ENCODE measurements at places on chromosomes 3 and 15.

GRCh38 chr3:55604402-55604801 lies 117.3 kb upstream of the WNT5A start:
- DNase-seq: no peak

- no peak for DNase-seq
Observed at GRCh38 chr15:100572362-100572983, 29.5 kb downstream of the LINS1 start.

DNA sequence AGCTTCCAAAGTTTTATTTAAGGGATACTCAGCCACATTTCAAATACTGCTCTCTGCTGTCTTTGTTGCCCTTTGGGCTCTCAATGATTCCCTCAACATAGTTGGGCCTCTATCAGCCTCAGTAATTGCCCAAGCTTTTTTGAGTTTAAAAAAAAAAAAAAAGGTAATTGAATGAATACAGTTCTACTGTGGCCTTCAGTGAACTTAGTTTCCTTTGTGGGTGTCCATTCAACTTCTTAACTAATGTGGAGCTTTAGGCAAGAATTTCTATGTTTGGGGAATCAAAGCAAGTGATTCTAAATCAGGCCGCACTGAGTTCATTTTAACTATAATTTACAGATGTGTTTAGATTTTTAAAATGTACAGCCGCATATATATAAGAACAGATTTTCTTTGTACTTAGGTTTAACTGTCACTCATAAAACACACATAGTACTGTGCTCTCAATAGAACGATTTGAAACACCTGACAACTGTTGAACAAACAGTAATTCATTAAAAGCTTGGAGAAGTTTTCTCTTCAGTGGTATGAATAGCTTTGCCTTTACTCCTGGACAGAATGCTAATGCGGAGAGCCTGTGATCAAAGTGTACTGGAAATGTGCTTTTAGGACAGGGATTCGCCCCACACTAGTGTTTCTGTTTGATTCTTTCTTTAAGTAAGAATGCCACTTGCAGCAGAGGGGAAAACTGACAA lies 844.9 kb upstream of the SEMA6D start:
- DNase-seq: no peak

DNA sequence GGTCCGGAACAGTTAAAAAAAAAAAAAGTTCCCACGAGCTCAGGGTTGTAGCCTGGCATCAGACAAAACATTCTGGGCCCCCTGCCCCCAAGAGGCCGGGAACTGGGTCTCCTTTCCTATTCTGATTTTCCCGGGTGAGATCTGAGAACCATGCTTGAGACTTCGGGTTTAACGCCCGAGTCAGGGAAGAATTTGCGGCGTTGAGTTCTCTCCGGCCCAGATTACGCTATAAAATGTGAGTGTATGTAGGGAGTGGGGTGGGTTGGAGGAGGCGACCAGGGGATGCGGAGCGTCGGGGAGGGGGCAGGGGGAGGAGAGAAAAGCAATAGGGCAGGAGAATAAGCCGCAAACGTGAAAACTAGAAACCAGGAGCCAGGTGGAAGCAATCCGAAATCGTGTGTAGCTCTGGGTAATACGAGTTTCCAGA lies 2.7 kb downstream of the ZIC1 start:
- DNase-seq: no peak

- DNase-seq: peak; percentile 35
Observed at GRCh38 chr3:158733656-158734055, 1.4 kb upstream of the RARRES1 start.

DNA sequence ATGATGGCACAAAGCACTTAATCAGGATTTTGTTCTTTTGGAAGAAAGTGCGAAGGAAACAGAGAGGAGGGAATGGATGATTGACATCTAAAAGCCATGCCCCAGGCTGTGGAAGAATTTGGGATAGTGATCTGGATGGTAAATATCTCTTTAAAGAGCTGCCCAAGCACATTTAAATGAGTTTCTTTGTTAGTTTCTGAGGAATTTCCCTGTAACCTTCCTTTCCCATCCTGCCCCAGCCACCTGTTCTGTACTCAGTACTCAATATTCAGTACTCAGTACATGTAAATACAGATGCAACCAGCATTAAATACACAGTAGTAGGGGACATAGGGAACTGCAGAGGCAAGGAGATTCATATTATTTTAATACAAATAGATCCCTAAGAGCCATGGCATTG lies 7.8 kb upstream of the CORO2B start:
- no peak for DNase-seq

DNA sequence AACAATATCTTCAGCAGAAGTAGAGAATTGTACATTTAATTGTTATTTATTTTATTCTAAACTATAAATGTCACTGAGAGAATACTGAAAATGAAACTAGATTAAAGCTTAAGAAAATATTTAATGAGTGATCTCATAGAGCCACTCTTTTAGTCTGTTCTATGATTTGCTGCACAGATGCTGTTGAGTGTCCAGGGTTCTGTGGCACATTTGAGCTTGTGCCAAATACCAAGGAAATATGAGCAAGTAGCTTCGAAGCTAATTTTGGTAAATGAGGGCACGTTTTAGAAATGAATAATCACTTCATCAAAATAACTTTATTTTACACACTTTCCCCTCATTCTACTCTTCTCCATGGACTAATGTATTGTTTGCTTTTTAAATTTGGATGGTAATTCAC lies 53.6 kb upstream of the THRB start:
- DNase-seq: no peak

- DNase-seq: peak; percentile 49
Observed at GRCh38 chr15:50247819-50248655, 17.5 kb downstream of the HDC start.

GRCh38 chr3:125054449-125055329 lies 1.1 kb downstream of the HEG1 start:
- DNase-seq: peak; percentile 35

DNA sequence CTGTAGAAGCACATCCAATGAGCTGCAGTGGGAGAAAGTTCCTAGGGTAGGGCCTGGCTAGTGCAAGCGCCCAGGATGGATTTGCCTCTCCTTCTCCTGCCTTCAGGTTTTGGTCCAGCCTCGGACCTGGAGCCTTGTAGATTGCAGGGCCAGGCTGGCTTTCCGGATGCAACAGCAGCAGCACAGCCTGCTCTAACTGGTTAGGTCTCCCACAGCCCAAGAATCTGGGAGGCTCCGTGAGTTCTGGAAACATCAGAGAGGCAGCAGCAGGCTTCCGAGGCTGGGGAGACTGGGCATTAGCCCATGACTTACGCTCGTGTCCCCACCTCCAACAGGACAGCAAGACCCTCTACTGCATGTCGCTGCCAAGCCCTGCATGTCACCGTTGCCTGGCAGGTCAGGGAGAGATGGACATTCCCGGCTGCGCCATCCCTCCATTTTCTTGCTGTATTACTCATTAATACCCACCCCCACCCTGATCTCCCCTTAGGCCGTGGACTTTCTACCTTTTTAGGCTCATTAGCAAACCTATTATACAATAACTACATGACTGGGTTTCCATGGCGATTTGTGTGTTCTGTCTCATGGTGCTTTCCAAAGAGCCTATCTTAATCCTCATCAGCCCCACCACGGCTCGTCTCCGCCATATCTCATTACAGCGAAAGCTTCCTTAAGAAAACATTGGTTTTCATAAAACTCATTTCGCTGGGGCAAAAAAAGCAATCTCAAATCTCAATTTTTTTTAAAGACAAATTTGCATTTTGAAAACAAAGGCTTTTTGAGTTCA lies 40.9 kb upstream of the RGMA start:
- no peak for DNase-seq

DNA sequence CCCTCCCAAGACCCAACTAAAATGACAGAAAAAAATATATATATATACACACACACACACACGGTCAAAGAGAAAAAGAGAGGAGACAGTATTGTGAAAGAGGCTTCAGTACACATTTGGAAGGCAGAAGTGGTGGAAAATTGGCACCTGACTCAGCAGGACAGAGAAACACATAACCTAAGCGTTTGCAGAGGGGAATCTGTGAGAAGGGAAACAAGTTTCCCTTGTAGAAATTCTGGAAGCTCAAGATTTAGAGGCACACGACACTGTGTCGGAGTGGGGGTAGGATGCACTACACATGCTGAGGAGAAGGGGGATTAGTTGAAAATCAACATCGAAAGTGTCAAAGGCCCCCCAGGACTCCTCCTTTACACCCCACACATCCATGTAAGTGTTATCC lies 53.1 kb downstream of the PAK2 start:
- DNase-seq: peak; percentile 3

GRCh38 chr15:37096558-37097143 lies 3.7 kb downstream of the MEIS2 start:
- DNase-seq: no peak

DNA sequence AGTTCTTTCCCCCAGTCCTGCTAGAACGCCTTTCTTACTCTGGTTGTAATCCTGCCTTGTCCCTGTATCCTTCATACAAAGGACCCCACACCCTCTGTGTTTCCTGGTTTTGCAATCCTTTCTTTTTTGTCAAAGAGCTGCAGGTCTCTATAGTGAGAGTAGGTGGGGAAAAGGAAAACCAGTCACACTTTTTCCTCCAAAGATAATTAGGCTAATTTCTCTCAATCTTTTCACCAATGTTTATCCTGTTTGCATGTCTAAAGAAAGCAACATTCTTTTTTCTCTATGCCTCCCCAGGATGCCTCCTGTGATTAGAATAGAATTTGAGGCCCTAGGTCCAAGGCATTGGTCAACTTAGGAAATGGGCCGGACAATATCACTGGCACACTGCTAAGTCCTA lies 25.4 kb downstream of the SEMA6D start:
- no peak for DNase-seq

DNA sequence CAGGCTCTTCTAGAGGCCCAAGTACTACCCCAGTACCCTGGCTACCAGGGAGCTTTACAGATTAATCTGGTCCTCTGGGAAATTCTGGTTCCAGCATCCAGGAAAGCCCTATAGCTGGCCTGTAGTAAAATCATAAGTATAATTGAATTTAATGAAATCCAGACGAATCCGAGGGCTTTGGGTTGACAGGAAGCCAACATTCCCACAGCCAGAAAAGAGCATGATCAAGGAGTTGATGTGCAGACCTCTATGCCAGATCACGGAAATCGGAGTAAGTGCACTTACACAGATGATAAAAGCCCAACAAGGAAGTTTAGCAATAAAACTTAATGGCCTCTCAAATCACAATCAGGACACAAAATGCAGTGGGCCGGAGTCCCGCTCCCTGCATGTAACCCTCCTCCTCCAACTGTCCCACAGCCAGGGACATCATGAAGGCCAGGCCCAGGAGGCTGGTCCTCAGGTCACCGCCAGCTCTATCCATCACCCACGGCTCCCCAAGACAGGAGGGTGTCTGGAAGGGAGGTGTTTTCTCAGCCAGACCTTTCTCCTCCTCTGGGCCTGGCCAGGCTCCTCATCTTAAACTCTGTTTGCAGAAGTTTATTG lies 62.8 kb upstream of the SEC22A start:
- no peak for DNase-seq

DNA sequence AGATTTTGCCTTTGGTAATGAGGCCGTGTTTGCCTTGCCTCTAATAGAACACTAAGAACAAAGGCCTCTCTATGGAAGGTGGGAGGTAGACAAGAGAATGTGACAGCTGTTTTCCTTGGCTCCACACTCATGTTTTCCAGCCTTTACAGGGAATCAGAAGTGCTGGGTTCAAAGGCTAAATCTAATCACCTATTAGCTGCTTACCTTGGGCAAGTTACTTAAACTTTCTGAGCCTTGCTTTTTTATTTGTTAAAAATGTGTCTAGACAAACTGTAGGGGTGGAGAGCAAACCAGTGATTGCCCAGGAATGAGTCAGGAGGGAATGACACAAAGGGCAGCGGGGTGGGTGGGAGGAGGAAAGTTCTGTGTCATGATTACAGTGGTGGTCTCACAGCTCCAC lies 179.0 kb downstream of the P3H2 start:
- DNase-seq: no peak

GRCh38 chr15:77059786-77060361 lies 11.0 kb downstream of the TSPAN3 start:
- DNase-seq: peak; percentile 71

DNA sequence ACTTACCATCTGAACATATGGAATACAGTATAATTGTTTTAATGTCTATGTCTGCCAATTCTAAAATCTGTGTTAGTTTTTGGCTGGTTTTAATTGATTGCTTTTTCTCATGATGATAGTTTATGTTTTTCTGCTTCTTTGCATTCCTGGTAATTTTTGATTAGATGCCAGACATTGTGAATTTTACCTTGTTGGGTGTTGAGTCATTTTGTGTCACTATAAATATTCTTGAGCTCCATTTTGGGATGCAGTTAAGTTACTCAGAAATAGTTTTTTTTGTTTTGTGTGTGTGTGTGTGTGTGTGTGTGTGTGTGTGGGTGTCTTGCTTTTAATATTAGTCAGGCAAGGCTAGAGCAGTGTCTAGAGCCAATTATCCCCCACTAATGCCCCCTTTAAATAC lies 818.8 kb upstream of the NR2F2 start:
- DNase-seq: no peak

- DNase-seq: no peak
Observed at GRCh38 chr3:35064761-35065160, 574.6 kb upstream of the ARPP21 start.

GRCh38 chr3:10806006-10806405 lies 10.0 kb upstream of the SLC6A11 start:
- no peak for DNase-seq

DNA sequence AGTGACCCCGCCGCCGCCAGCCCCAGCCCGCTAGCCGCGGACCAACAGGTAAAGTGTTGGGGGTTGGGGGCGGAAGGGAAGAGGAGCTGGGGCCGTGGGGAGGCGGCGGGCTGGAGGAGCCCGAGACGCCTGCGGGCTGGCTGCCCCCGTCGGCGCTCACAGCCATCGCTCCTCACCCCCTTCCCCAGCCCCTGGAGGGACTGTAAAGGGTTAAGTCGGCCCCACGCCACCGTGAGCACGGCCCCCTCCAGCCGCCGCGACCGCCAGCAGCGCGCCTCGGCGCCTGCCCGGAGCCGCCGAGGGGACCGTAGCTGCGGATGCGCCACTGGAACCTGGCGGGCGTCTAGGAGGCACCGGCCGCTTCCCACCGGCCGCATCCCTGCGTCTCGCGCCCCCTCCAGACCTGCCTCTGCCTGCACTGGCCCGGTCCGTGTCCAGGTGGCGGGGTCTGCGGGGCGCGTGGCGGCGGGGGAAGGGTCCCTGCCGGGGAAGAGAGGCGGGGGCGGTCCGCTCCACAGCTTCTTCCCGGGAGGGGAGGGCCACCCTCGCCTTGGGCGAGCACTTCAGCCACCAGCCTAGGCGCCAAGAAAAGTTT lies 522 bp downstream of the MED12L start:
- DNase-seq: no peak

DNA sequence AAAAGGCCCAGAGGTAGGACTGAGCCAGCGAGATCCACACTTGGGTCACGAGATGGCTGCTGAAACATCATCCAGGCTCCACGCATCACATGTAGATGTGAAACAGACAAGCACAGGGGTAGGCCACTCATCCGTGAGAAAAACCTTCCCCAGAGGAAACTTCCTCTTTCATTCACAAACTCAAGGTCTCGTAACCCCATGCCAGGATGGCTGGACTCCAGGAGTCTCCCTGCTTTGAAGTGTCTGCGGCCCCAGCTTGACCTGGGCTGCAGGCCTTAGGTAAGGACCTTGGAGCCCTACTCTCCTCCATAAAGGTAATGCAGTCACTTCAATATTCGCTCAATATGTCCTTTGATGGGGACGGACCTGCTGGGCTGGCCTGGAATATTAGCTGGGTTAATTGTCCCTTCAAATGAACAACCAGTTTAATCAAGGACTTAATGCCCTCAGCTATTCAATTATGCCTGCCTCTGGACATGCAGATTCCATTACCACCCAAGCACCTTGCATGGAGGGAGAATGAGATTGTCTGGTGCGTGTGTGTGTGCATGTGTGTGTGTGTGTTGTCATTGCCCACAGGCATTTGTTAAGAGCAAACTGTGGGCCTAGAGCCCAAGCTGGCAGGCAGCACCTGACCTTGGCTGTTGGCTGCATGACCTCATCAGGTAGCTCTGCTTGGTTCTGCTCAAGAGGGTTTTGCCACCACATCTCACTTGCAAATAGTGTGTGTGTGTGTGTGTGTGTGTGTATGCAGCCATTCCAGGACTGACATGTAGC lies 186.9 kb upstream of the TLE3 start:
- peak; percentile 42 for DNase-seq
